ENCODE measurements at places on chromosomes 5 and 9.

- DNase-seq, result peak; percentile 64
Measured at GRCh38 chr5:154196955-154197652, 6.6 kb downstream of the GALNT10 start.

GRCh38 chr9:129845373-129845772 is 10.1 kb downstream of the USP20 start:
- no peak for DNase-seq

DNA sequence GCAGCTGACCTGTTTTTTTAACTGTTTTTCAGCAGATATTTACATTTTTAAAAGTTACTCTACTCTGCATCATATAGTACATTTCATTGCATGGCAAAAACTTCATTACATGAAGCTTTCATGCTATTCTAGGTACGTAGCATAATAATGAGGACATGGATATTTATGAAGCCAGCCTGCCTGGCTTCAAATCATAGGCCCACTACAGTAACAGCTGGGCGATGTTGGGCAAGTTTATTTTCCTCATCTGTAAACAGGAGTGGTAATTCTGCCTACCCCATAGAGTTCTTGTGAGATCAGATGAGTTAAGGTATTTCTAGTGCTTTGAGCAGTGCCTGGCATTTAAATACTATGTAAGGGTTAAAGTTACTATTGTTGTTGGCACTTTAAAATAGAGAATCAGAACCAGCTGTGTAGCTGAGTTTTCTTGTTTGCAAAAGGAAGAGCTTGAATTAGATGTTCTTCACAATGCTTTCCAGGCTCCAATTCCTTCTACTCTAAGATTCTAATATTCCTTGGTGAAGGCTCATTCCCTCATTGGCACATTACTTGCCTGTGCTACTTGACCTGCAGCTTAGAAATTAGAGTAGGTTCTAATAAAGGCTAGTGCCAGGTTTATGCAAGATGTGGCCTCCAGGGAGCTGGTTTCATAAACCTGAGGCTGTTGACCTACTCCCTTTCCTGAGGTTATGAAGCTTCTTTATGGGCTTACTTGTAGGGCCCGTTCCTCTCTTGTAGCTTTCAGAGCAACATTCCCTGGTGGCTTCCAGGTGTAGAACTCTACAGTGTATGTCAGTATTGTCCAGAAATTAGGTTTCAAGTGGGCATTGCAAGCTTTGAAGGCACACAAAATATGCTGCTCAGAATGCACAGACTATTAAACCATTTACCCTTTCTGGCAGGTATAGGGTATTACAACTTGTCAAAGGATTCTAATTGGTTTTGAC is 14.5 kb downstream of the ANP32B start:
- no peak for DNase-seq

- DNase-seq, result no peak
Measured at GRCh38 chr5:135040333-135041144, 6.5 kb upstream of the PITX1 start.

DNA sequence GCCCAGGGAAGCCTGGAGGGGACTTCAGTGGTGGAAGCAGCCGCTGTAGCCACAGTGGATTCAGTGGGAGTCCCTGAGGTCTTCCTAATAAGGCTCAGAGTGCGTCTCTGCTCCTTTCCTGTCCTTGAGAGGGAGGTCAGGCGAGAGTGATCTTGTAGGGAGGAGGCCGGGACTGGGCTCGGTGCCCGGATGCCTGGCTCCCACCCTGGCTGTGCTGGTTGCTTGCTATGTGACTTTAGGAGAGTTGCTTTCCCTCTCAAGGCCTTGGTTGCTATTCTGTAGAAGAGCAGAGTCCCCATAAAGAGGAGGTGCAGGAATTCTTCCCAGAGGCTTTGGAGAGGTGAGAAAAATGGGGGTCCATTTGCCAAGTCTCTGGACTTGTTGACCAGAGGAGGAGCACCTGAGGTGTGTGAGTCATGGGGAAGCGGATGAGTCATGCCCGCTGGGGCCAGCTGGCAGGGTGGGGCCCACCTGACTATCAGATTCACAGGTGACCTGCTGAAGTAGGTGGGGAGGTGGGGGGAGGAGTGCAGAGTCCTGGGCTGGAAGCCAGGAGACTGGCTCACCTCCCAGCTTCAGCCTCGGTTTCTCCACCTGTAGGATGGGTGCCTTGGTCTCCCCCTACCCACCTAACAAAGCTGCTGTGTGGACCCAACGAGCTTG is 13.8 kb downstream of the GSN start:
- DNase-seq, result peak; percentile 56

DNA sequence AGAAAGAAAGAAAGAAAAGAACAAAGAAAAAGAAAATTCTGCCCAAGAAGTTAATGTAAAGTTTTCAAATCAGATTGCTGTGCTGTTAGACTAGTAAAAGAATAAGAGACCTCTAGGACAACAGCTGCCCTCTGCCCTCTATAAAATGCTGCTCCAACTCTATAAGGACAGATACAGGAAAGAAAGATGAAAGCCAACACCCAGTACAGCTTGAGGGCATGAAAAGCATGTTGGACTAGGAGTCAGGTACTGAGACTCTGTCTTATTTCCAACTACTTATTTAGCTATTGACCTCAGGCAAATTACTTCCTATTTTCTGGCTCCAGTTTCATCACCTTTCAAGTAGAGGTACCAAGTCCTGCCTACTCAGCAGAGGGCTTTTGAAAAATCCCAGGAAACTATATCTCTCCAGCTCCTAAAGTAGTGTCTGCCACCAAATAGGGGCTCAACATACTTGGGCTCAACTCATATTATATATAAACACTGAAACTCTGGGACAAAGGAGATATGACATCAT is 5.7 kb downstream of the HBEGF start:
- no peak for DNase-seq

DNA sequence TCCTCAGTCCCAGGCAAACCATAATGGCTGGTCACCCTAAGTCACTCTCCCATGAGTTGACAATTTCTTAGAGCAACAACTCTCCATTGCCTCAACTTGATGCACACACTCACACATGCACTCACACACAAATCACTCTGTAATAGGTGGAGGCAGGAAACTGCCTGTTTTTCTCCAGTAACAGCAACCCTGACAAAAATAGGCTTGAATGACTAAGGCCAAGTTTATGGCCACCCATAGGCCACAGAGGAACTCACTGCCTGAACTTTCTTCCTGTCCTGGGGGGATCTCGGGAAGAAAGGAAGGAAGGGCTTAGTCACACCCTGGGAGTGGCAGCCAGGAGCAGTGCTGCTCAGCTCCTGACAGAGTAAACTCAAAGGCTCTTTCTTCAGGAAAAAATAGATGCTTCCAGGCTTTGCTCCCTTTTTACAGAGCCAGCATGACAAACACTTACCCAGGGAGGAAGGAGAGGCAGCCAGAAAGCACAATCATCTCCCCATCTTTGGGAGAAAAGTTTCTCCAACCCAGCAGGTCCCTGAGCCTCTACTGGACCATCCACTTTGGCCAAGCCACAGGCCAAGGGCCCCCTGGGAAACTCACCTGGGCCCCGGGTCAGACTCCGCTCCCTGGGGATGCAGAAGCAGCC is 368 bp downstream of the SH3TC2 start:
- DNase-seq, result peak; percentile 96

DNA sequence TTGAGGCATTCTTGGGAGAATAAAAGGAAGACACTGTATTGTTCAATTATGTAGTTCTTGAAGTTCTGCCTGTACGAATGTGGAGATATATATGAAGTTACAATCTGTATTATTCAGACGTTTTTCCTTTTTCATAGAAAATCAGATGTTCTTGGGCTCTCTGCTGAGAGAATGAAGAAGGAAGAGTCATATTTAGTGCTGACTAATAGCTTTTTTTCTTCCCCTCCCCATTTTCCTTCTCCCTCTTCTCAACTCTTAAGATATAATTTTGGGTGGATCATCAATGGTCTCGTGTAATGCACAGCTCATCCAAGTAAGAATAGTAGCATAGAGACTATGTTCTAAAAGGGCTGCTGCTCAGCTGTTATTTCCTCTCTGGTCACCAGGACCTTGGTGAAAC is 23.0 kb upstream of the FBXL7 start:
- DNase-seq, result no peak

- DNase-seq, result no peak
Measured at GRCh38 chr9:72718503-72718902, 197.1 kb downstream of the TMC1 start.

DNA sequence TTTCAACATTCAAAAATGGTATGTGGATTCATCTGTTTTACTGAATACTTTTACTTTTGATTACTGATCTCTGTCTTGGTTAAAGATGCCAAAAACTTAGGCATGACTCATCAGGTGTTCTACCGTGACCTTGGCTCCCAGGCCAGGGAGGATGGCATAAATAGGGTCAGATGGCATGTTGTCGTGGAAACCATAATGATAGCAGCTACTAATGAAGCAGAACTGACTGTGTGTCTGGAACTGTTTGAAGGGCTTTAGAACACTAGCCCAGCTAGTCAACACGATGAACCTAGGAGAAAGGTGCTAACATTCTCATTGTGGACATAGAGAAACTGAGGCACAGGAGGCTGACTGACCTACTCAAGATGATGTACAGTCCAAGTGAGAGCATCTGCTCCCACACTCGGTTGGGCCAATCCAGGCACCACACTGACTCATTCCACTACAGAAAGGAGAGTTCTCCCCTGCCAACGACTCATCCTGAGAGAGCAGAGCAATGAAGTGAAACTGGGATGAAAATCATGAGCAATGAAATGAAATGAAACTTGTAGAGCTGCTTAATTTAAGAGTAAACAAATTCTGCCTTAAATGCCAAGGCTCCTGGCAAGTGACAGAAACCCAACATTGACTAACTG is 116.0 kb downstream of the TENT4A start:
- DNase-seq, result peak; percentile 40

GRCh38 chr5:133119233-133119711 is 67.5 kb downstream of the HSPA4 start:
- no peak for DNase-seq

- DNase-seq, result no peak
Measured at GRCh38 chr5:174872271-174872670, 147.9 kb downstream of the MSX2 start.

DNA sequence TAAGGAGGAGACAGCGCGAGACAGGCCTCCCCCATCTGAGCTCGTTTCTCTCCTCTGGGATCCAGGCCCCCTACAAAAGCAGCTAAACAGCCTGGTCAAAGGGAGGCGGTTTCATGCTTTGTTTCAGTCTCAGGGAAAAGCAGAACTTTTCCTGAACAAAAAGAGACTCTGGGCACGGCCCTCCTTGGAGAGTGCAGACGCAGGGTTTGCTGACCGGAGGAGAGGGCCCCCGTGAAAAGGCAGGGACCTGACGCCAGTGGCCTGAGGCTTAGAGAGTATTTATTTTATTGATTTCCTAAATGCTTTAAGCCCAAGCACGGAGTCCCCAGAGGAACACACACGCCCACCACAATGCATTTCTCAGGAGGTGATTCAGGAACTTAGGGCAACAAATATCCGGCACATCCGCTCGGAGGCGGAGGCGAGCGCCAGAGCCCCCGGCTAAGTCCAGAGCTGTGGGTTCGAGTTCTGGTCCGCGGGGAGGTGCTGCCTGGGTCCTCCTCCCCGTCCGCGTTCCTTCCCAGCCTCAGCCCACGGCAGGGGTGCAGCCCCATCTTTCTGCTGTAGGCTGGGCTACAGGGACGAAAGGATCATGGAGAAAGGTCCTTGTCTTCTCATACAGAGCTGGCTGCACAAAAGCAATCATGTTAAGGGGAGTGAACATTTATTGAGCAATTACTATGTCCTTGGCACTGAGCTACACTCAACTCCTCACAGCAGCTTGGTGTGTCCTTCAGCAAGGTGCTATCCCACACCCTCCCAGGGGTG is 40.0 kb downstream of the PTGES start:
- DNase-seq, result peak; percentile 95

DNA sequence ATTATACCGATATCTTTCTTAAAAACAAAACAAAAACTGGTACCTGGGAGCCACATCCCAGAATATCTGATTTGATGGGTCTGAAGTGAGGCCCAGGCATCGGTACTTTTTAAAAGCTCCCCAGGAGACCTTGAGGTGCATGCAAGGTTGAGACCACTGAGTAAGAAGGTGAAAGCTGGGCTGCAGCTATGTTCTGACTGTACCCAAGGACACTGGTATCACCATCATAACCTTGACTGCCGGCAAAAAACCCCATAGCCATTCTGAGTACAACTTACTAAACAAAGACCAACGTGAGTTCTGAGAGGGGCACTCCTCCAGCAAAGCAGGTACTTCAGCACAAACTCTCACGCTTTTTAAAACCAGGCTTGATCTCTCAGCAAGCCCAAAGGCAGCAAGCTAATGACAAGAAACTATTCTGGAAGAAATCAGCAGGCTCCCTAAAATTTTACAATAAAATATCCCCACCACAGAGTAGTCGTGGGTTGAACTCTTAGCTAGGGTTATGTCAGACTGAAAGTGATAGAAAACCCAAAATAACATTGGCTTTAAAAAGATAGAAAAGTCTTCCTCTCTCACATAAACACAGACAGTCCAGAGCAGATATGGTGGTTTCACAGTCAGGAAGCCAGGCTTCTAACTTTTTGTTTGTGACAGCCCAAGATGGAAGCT is 263.9 kb downstream of the SAXO1 start:
- DNase-seq, result no peak
